SHP77 treated with DMSO at 0.1 percent for 48 hours (cell line): ENCODE measurements at places on chromosomes 2 and 18.

DNA sequence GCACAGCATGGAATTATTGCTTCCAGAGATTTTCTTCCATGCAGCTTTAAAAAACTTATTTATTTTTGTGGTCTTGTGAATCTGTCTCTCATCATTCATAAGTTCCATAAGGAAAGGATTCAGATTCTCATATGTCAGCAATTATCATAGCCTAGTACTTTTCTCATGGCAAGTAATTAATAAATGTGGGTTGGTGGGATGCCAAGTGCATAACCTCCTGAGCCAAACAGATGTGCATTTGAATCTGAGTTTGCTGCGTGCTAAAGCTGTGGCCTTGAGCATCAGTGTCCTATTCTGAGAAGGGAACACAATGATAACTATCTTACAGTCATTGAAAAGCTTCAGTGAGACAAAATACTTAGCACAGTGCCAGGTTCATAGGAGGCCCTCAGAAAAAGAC, 331.9 kb downstream of the PDE11A start:
- DNase-seq: no peak

DNA sequence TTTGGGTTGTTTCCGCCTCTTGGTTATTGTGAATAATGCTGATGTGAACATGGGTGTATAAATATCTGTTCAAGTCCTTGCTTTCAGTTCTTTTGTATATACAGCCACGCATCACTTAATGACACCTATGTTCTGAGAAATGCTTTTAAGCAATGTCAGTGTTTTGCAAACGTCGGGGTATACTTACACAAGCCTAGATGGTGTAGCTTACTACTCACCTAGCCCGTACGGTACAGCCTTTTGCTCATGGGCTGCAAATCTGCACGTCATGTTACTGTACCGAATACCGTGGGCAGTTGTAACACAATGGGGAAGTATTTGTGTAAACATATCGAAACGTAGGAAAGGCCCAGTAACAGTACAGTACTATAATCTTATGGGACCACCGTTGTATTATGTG, 12.4 kb downstream of the RALB start:
- DNase-seq: no peak

DNA sequence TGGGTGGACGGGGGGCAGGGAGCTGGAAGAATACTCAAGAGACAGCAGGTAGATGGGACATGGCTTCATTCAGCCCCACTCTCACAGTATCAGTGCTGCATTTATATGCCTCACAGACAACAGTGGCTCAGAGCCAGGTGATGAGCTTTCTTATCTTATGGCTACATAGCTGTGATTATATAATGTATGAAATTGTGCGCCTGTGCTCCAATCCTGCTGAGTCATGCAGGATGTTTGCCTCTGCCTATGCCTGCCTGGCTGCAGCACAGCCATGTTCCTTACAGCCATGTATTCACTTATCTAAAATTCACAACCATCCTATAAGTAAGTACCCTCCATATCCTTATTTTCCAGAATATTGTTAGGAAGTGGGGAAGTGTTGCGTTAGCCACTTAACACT, 37.7 kb upstream of the RNF103 start:
- DNase-seq: no peak

- DNase-seq: no peak
These were observed 38.1 kb upstream of the SLC3A1 start for GRCh38 chr2:44237221-44237620.

GRCh38 chr2:238638100-238638981, 209.5 kb upstream of the TWIST2 start:
- no peak for DNase-seq
